ENCODE measurements at places on chromosomes 16 and 17. TPM values are rescaled to one million over a fixed set of nuclear protein-coding genes. Genes with fewer than 3 reads are reported as not detected.

The TRPV2 gene
- 133 TPM for total RNA-seq

The SDR42E1 gene
- total RNA-seq = 9.7 TPM

The SRSF1 gene
- 293 TPM for total RNA-seq

The DNASE1L2 gene
- total RNA-seq = 2.8 TPM

The HBM gene
- not detected for total RNA-seq

The PROCA1 gene
- total RNA-seq = 7.3 TPM

The VAT1 gene
- total RNA-seq = 19.8 TPM

The COA3 gene
- total RNA-seq = 40.4 TPM

The LYRM9 gene
- total RNA-seq = 4.8 TPM

The STAC2 gene
- not detected for total RNA-seq

The MYL11 gene
- 0.78 TPM for total RNA-seq

The HCRT gene
- not detected for total RNA-seq

The ADAD2 gene
- not detected for total RNA-seq

The GAA gene
- total RNA-seq = 17.1 TPM

The KRT26 gene
- total RNA-seq = not detected

The SLC52A1 gene
- total RNA-seq = 0.51 TPM

The SAMD14 gene
- total RNA-seq = 0.79 TPM

The MEAK7 gene
- 40.5 TPM for total RNA-seq

The WNK4 gene
- total RNA-seq = 0.08 TPM

The TLCD2 gene
- 0.10 TPM for total RNA-seq

All from activated naive CD4-positive, alpha-beta T cell treated with anti-CD3 and anti-CD28 coated beads, Interleukin-2, amount 10 ng/mL, durations not matched to agents 5 hours and 36 hours (primary cell).